ENCODE measurements at places on chromosomes 13 and 19.

DNA sequence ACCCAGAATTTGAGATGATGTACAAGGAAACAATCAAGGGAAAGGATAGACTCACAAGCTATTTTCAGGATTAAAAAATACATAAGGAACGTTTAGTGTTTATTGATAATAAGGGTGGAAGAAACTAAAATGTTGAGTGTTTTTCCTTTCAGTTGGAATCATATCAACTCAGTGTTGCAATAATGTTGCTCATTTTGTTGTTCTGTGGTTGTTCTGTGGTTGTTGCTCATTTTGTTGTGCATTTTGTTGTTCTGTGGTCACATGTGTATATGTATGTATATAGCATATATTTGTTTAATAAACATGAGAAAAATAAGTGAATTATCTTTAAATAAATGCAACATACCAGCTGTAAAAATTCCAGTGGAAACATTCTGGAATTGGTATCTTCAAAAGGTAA is 262.4 kb upstream of the SPRY2 start:
- DNase-seq = no peak

GRCh38 chr13:20924758-20925394 is 22.3 kb upstream of the XPO4 start:
- DNase-seq = peak; percentile 92

DNA sequence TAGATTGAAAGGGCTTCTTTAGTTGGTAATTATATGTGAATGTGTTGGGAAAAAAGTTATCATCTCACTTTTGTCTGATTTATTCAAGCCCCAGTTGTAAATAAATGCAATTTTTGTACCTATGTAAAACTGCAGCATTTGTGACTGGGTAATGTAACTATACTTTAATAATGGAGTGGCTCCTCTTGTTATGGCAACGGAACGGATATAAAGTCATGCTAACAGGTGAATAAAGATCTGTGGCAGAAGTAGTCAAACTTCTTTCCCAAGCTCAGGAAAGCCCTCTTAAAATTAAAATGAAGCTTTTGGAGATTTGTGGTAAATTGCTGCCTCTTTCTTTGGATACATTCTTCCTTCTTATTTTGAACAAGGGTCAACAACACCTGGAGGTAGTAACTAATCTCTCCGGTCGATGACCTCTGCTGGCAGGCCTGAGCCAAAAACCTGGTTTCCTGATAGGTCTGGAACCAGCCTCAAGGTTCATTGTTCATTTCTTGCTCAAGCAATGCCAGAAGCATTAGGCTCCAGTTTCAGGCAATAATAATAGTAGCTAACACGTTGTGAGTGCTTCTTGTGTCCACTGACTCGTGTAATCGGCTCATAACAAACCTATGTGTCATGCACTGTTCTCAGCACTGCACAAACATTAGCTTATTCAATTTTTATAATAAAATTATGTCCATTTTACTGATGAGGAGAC is 313.4 kb upstream of the DACH1 start:
- DNase-seq = no peak

DNA sequence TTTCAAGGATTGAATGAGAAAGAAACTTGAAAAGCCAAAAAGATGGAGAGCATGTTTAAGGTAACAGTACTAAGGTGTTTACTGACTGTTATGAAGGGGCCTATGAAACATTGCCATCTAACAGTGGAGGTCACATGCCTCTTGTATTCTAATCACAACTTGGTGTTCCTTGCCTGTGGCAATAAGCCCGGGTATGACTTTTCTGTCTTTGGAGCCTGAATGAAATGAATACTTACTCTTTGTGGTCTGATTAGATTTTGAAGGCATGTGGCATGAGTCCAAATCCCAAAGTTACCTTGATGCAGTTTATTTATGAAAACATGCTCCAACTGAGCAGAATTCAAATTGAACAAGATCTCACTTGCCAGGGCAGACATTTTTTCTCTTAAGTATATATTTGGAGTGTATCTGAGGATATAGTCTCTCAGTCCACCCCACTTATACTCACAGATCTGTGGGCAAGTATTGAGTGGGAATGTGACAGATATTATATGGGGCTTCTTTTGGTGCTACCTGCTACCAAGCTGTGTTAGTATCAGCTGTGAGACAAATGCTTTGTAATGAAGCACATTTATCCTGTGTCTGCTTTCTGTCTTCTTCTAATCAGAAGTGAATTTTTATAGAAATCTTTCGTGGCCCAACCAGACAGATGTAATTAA is 67.5 kb downstream of the B3GLCT start:
- DNase-seq = no peak

GRCh38 chr19:531753-532560 is at the start of gene CDC34:
Gene CDC34 (plus strand): TSS chr19:531760. CDS start chr19:531932, 172 bp downstream.
- peak; percentile 46 for DNase-seq

- DNase-seq = peak; percentile 30
Measured at GRCh38 chr13:102771298-102772041, 2.1 kb downstream of the TEX30 start.

DNA sequence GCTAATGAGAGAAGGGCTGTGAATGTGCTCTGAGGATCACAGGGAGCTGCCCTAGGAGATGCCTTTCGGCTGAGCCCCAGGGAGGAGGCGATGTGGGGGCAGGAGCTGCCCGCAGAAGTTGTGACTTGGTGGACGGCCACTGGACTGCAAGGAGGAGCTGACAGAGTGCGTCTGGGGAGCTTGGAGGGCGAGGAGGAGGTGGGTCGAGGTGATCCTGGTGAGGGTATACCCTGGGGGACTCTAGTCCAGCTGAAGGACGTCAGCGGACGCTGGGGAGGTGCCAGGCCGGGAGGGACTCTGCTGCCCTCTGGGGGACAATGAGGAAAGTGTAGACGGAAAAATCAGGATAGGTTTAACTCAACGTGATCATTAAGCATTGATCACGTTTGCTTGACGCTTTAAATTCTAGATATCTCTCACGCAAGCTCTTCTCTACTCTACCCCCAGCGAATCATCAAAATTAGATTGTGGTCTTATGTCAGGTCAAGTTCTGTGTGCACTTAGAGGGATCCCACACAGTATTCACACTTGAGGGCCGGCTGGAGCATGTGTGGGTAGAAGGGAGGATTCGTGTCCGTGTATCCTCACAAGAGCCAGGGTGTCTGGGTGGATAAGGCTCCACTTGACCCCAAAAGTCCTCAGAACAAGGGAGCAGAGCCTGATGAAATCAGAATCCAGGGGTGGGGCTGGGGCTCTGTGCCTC is 3.3 kb upstream of the CEACAM7 start:
- peak; percentile 44 for DNase-seq

GRCh38 chr13:97018029-97018819 is 23.9 kb upstream of the OXGR1 start:
- peak; percentile 78 for DNase-seq

DNA sequence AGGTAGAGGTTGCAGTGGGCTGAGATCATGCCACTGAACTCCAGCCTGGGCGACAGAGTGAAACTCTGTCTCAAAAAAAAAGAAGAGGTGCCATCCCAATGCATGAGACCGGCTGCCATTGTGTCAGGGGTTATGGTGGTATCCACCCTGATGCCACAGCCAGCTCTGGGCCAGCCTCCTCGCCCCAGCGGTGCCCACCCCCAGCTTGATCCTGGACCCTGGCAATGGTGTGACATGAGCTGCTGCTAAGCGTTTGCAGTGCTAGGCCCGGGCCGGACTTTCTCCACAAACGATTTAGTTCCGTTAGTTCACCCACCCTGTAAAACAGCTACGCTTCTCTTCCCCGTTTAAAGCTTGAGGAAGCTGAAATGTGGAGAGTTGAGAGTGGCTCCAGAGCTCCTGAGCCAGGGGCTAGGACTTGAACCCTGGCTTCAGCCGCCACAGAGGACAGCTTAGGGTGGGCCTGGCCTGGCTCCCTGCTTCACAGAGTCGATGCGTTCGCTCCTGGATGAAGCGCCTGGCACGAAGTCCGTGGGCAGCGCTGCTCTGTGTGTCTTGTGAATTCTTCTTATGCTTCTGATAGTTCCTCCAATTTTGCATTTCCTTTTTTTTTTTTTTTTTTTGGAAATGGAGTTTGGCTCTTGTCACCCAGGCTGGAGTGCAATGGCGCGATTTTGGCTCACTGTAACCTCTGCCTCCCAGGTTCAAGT is 25.5 kb downstream of the NKPD1 start:
- DNase-seq = no peak

GRCh38 chr13:76875271-76875815 is 10.9 kb downstream of the KCTD12 start:
- DNase-seq = no peak

DNA sequence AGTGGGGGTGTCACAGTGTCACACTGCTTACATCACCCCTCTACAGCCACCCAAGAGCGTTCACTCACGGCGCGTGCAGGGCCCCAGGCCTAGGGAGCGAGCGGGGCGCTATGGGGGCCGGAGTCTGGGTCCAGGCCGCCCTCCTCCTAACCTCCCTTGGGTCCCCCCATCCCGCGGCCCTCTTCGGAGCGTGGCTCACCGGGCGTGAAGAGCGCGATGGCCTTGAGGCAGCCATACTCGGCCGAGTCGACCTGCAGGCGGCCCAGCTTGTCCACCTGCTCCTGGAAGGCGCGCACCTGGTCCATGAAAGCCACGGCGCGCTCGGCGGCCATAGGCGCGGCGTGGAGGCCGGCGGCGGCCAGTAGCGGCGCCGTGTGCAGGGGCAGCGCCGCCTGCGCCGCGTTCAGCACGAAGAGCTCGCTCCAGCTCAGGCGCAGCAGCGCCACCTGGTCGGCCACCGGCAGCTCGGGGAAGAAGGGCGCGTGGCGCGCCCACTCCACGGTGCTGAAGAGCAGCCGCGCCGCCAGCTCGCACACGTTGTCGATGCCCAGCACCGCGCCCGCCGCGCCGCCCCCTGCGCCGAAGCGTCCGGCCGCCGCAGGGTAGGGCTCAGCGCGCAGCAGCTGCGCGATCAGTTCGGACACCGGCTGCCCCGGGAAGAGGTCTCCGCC is 9.4 kb downstream of the OCEL1 start:
- peak; percentile 89 for DNase-seq

DNA sequence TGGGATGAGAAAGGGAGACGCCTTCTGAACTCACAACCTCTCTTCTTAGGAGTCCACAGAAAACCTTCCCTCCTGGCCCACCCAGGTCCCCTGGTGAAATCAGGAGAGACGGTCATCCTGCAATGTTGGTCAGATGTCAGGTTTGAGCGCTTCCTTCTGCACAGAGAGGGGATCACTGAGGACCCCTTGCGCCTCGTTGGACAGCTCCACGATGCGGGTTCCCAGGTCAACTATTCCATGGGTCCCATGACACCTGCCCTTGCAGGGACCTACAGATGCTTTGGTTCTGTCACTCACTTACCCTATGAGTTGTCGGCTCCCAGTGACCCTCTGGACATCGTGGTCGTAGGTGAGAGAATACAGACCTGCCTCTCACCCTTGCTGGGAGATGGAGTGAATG is 3.3 kb downstream of the KIR3DL3 start:
- no peak for DNase-seq

DNA sequence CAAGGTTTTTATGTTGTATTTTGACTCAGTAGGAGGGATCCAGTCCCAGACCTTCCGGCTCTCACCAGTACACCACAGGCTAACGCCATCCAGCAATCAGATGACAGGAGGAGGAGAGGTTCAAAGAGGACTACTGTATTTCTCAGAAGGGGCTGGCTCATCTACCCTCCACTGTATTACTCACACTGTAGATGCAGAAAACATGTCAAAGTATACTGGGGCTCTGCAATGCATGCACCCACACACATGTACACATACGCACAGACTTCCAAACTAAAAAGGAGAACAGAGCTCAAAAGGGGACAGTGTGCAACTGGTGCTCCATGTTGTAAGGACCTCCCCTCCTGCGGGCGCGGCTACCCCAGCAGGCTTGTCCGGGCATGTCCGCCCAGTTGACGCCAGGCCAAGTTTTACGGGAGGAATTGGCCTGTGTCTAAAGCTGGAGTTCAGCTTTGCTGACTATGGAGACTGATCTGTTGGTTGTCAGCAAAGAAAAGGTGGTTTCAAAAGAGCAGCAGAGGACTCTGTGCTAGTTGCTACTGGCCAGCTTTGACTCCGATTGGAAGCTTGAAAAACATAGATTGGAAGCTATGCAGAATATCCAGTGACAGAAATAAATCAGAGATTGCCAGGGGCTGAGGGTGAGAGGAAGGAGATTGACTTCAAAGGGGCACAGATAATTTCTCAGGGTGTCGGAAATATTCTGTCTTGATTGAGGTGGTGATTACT is 314.2 kb downstream of the DLEU7 start:
- peak; percentile 35 for DNase-seq

DNA sequence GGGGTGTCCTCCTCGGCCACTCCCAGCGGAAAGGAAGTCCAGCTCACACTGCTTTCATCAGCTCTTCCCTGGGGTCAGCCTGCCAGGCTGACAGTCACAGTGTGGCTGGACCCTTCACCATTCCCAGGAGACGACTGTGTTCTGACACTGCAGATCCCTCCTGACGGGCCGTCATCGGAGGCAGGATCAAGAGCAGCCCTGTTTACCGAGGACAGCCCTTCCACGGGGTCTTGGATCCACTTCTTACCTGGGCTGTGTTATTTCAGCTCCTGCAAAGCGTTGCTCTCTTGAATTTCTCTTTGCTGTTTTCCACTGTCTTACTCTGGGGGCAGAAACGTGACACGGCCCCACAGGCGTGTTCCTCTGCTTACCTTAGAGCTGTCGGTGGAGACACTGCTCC is 149.9 kb upstream of the SOX1 start:
- no peak for DNase-seq

DNA sequence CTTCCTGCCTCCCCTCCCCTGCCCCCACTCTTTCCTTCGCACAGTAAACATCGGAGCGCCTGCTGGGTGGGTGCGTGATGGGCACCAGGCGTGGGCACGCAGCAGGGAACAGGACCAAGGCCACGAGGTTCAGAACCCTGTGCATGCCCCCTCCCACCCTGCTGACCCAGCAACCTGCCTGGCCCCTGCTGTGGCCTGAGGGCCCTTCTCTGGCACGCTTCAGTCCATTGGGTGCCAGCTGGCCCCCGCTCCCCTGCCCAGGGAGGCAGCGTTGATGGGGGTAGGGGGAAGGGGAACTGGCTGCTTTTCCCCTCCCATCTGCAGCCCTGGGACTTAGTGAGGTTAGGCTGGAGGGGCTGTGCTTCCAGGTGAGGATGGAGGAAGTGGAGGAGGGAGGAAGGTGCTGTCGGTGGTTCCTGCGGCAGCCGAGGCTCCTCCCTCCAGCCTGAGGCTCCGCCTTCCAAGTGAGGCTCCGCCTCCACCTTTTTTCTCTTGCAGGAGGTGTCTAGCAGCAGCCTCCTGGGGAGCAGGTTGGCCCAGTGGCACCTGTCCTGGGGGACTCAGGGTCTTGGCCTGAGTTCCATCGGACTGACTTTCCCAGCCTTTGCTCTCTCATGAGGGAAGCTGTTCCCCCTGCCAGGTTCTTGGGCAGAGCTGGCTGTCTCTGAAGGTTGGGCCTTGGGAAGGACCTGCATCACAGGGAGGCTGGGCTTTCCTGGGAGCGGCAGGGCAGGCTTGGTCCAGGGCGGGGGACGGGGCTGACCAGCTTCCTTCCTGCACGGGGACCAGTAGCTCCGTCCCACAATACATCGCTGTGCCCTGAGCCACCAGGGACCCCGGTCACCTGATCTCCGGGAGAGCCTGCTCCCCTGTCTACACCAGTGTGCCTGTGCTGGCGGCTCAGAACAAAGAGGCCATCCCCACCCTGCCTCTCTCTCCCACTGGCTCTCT is 7.3 kb downstream of the PIAS4 start:
- peak; percentile 37 for DNase-seq

- DNase-seq = no peak
Measured at GRCh38 chr13:33213024-33213768, 72.4 kb downstream of the STARD13 start.

GRCh38 chr13:37109051-37109678 is 3.7 kb upstream of the CSNK1A1L start:
- DNase-seq = peak; percentile 54

- DNase-seq = no peak
Measured at GRCh38 chr19:36254848-36255247, 39.9 kb downstream of the ZNF146 start.

GRCh38 chr19:2038284-2039088 is 12.6 kb downstream of the MKNK2 start:
- DNase-seq = no peak

Data from hematopoietic multipotent progenitor cell treated with erythropoietin and hydrocortisone succinate and interleukin-3 and kit ligand, for 4 days (in vitro differentiated cells).